Bronchus fibroblast of lung (primary cell): ENCODE measurements at places on chromosomes 6 and 20. TPM values are rescaled to one million over a fixed set of nuclear protein-coding genes. Genes with fewer than 3 reads are reported as not detected.

The VGLL2 gene
- total RNA-seq: not detected in 2 replicates

The RANBP9 gene
- 14.6 and 16.6 TPM in 2 replicates for total RNA-seq

The BNIP5 gene
- not detected in 2 replicates for total RNA-seq

The MYLK2 gene
- total RNA-seq: 0.17 and 0.30 TPM in 2 replicates

The HLA-DPA1 gene
- 0.50 TPM in 1 of 2 replicates, not detected in the other for total RNA-seq

The LST1 gene
- not detected in 2 replicates for total RNA-seq

The SLC35B2 gene
- 85.9 and 88.7 TPM in 2 replicates for total RNA-seq
